ENCODE measurements at places on chromosomes 12 and 14.

DNA sequence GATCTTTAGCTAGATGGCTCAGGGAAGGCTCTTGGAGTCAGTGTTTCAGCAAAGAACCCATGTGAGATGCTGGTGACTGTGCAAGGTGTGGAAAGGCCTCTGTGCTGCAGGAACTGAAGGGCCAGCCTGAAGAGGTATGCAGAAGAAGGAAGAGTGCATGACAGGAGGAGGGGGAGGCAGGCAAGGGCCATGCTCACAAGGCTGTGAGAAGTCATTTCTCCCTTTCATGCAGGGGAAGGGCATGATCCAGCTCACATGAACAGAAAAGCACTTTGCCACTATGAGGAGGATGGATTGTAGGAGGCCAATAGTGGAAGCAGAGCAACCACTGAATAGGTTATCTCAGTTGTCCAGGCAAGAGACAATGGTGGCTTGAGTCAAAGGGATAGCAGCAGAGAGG is 83.7 kb downstream of the SSPN start:
- DNase-seq, result no peak

GRCh38 chr12:113996026-113996425 is 29.9 kb upstream of the RBM19 start:
- DNase-seq, result no peak

DNA sequence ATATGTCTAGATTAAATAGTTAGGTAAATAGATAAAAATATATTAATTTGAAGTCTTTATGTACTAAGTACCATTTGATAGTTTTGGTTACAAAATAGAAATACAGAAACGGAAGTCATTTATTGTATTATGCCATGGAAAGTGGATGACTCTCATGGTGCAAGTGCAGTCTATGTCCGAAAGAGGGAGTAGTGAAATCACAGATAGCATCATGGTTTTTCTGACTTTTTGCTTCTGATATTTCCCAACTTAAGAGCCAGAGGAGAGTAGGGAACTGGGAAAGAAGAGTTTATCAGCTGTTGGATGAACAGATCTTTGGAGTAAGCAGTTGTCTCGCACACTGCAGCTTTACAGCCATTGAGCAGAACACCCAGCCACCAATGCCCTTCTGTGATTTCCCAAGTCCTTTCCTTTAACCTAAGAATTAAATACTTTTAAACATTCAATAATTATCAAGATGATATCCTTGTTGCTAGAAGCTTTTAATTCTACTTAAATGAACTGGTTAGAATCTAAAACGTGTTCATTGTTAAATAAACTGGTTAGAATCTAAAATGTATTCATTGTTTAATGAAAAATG is 18.4 kb upstream of the SRGAP1 start:
- peak; percentile 13 for DNase-seq

GRCh38 chr14:35158951-35159653 is 36.8 kb downstream of the PRORP start:
- no peak for DNase-seq

DNA sequence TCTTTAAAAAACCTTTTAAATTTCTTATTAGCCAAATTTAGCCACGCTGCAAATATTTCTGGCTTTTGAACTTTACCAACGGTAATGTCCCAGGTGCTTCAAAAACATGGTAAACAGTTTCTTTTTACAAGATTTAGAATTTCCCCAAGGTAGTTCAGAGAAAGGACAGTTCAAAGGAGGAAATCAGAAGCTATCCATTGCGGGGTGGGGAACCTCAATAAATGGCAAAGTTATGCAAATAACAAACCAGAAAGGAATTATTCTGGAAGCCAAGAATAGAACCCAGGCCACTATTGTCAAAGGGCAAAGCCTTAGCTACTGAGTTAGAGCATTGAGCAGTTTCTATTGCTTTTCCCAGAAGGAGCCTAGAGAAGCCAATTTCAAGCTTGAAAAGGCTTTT is 62.3 kb downstream of the PDE6H start:
- no peak for DNase-seq

- no peak for DNase-seq
Measured at GRCh38 chr12:34219046-34219770, 196.9 kb downstream of the ALG10 start.

GRCh38 chr12:89825591-89826449 is 117.2 kb upstream of the ATP2B1 start:
- no peak for DNase-seq

DNA sequence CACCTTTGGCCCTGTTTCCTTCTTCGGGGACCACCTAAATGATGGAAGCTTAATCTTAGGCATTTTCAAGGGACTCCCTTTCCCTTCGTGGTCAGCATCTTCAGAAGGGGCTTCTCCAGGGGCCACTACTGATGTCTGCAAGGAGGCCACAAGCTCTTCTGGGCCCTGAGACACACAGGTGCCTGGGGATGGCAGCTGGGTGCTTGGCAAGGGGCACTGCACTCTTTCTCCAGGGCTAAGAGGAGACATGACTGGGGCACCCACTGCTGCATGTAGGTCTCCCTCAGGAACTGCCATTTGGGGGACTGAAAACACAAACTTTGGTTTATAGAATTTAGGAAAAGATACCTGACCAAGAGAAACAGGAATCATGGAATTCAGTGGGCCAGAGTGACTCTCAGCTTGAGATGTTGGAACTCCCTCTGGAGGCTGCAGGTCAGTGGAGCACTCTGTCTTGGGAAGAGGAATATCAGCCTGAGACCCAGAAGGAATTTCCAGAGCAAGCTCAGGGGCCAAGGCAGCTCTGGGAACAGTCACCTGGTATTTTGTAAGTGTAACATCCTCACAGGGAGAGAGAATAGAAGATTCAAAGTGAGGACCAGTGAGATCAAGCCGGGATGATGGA is 16.0 kb downstream of the PLD4 start:
- no peak for DNase-seq

- no peak for DNase-seq
Measured at GRCh38 chr12:88516811-88517210, 63.5 kb downstream of the KITLG start.

All from naive thymus-derived CD8-positive, alpha-beta T cell (primary cell).